Suprapubic skin (tissue), 4 donors: ENCODE measurements at places on chromosomes 4 and X. TPM values are rescaled to one million over a fixed set of nuclear protein-coding genes. Genes with fewer than 3 reads are reported as not detected.

DNA sequence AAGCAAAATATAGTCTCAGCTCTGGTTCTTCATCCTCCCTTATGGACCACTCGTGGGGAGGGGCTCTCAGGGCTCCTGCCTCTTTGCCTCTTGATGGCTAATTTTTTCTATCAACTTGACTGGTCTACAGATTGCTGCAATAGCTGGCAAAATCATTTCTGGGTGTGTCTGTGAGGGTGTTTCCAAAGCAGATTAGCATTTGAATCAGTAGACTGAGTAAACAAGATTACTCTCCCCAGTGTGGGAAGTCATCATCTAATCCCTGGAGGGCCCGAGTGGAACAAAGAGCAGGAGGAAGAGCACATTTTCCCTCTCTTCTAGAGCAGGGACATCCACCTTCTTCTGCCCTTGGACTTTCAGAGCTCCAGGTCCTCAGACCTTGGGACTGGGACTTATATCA, 153.5 kb downstream of the STK32B start:
- H3K27me3 ChIP-seq, result no peaks in the 10 kb centered on the region
- no peak for DNase-seq
- H3K36me3 ChIP-seq, result no peaks in the 10 kb centered on the region
- peak overlapping the region; percentile 63 for H3K27ac ChIP-seq

The GRK4 gene
- total RNA-seq, result 3.3 TPM

DNA sequence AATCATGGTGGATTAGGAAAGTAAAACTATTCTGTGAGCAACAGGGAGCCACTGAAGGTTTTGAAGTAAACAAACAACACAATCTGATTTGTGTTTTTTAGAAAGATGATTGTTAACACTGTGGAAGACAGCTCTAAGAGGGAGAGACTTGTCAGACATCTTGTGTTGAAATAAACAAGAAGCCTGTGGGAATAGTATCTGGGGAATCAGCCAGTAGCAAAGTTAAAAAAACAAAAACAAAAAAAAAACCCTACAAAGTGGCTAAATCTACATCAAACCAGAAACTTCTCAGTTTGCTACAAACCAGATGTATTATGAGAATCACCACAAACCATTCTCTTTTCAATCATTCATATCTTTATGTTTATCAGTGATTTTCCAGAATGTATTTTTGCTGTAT, 125.7 kb upstream of the GPC4 start:
- H3K4me1 ChIP-seq, result no peaks in the 10 kb centered on the region
- no peak overlapping the region for H3K4me3 ChIP-seq
- no peak for DNase-seq
- no peak overlapping the region for H3K27ac ChIP-seq
- no peaks in the 10 kb centered on the region for H3K27me3 ChIP-seq
- no peaks in the 10 kb centered on the region for H3K36me3 ChIP-seq

DNA sequence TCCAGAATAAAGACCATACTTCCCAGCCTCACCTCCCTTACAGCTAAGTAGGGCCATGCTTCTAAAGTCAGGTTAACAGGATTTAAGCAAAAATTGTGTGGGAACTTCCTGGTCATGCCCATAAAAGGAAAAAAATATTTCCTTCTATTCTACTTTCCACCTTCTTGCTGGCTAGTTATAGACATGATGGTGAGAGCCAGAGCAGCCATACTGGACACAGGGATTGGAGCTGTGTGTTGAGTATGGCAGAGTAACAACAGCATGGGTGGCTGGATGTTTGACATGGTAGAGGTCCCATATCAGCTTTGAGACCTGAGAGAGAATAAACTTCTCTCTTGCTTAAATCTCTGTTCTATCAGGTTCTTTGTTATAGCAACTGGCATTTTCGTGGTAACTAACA, 15.1 kb upstream of the CBR4 start:
- H3K4me1 ChIP-seq, result no peaks in the 10 kb centered on the region
- no peaks in the 10 kb centered on the region for H3K36me3 ChIP-seq
- no peak for DNase-seq
- H3K27me3 ChIP-seq, result no peaks in the 10 kb centered on the region

DNA sequence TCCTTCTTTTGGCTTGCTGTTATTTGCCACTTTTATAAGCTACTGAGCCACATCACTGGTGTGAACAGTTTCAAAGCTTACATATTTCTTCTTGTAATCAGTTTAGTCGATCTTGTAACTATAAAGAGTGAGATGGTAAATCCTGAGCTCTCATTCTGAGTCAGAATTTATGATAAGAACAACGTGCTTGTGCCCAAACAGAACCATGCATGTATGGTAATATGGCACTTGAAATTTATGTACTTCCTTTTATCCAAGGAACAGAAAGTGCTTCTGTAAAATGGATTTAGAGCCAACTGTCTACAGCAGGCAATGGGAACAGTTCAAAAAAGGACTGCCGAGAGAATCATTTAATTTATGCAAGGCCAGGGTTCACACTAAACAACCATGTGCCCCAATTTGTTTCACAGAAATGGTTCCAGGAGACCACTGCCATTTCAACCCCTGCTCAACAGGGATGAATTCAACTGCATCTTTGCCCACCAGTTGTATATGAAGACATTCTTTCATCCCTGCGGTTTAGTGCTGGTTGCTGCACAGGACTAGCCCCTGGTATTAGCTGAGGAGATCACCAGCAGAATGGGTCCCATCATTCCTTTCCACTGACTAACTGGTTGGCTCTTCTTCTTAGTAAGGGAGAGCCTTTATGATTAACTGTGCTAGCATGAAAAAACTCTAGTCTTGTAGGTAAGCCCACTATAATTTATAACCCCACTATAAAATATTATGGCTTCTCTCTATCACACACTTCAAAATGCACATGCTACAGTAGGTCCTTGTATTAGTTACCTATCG, 162.9 kb upstream of the PGRMC2 start:
- H3K36me3 ChIP-seq, result no peaks in the 10 kb centered on the region
- no peak for DNase-seq
- no peaks in the 10 kb centered on the region for H3K27me3 ChIP-seq
- no peak overlapping the region for H3K4me3 ChIP-seq
- peaks cover 19% of the 10 kb centered on the region for H3K4me1 ChIP-seq
- no peak overlapping the region for H3K27ac ChIP-seq
